ENCODE measurements at places on chromosomes 1 and 21. TPM values are rescaled to one million over a fixed set of nuclear protein-coding genes. Genes with fewer than 3 reads are reported as not detected.

DNA sequence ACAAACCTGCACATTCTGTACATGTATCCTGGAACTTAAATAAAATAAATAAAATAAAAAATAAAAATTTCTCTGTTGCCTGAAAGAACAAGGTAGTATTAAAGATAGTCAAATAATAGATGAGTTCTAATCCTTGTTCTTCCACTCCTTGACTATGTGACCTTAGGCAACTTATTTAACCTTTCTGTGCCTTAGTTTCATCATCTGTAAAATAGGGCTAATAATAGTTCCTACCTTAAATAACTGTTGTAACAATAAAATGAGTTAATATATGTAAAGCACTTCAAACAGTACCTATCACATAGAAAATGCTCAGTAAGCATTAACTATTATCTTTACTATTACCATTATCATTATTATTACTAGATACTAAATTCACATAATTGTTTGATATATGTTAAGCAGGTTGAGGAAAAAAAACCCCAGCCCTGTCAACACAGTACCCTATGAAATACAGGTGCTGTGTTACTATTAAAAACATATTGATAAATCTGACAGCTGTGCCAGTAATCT is 23.1 kb downstream of the SASS6 start:
- DNase-seq, result no peak

GRCh38 chr1:214967865-214968575 is 114.5 kb upstream of the KCNK2 start:
- DNase-seq, result no peak

DNA sequence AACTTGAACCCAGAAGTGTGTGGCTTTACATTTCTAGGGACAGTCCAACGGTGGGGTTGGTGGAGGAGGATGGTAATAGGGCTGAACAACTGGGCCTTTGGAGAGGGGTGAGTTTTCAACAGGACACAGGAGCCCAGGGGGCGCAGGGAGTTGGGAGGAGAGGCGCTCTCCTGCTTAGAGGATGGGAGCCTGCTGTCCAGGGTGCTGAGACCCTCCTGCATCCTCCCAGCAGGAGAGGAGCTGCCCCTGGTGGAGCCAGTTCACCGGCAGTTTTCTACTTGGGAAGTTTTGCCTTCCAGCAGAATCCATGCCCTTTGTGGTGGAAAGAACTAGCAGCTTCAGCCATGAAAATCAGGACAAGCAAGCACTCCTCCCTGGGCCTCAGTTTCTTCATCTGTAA is 8.6 kb downstream of the KCNC4 start:
- DNase-seq, result no peak

DNA sequence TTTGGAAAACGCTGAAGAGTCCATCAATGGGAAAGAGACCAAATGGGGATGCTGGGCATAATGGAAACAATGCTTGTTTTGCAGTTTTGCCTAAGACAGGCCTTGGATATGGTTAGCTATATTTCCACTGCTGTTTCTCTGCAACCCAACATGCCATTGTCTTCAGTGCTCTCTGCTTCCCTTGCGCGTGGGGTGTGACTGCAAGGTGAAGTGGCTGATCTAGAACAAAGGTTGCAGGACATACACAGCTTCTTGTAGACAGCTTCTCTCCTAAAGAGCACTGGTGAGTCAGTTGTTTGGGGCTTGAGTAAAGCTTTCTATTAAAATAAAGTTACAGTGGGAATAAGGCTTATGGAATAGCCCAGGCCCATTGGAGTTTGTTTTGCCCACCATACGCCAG is 33.0 kb downstream of the RUNX1 start:
- no peak for DNase-seq

SLC9C2 gene
- not detected for total RNA-seq

DNA sequence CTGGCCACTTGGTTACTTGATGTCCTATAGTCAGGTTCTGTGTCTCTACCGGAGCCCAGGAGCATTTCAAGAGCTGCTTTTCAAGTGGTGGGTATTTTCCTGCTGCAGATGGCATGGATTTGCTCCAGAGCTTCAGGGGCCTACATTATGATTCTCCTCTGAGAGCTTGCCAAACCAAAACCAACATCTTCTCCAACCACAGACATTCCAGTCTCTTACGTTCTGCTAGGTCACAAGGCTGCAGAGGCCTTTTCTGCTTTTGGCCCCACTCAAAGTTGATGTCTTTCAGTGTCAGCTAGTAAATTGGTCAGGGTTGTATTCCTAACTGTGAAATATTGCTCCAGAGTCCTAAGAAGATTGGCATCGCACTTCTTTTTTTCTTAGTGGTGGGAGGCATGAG is 14.7 kb upstream of the AQP10 start:
- no peak for DNase-seq

S100A14 gene
- 0.51 TPM for total RNA-seq

DNA sequence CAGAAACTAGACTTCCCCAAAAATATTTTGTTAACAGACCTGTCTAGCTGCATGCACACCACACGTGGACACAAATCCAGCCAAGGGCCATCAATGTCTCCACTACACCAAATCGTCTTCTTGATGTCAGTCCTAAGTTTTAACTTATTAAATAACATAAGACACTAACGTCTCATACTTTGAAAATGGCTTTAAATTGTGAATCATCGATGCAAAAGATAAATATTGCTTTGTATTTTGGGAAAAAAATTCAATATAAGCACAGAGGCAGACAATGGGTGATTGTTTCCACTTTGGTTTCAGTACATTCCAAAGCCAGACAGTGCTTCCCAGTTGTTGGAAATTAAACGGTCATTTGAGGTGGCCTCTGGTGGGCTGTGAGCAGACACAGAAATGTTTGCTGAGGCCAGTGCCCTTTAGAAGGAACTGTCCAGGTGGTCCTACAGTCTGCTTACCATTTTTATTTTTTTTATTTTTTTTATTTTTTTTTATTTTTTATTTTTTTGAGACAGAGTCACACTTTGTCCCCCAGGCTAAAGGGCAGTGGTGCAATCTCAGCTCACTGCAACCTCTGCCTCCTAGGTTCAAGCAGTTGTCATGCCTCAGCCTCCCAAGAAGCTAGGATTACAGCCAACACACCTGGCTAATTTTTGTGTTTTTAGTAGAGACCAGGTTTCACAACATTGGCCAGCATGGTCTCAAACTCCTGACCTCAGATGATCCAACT is 1.8 kb upstream of the KIAA2013 start:
- peak; percentile 37 for DNase-seq

GRCh38 chr1:248847181-248847955 is 9.3 kb downstream of the ZNF672 start:
- DNase-seq, result no peak

- DNase-seq, result no peak
Observed at GRCh38 chr1:221663321-221663720, 78.6 kb downstream of the DUSP10 start.

IPP gene
- 5.3 TPM for total RNA-seq

DNA sequence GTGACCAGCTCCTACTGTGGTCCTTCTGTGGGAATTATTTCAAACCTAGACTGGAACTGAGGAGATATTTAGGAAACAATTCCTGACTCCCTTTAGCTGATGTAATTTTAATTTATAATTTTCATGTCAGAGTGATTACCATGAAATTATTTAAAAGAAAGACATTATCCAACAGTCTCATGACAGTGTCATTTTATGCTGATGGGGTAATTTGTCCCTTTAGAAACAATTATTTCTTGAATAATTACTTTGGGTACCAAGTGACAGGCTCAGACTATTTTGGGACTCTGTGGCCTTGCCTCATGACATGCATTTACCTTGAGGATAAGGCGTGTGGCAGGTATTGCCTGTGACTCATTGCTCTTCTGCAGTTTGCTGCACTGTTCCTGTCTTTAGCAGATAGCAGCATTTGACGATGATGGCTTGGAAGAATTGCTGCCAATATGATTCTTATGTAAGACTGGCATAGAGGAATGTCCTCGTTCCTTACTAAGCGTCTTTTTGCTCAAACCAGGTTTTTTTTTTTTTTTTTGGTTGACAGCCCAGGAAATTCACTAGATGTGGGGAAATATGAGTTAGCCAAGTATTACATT is 206.0 kb upstream of the HMCN1 start:
- no peak for DNase-seq

- DNase-seq, result no peak
Observed at GRCh38 chr1:6987940-6988339, 202.7 kb downstream of the CAMTA1 start.

- DNase-seq, result no peak
Observed at GRCh38 chr1:110161165-110161564, 10.9 kb downstream of the SLC6A17 start.

- no peak for DNase-seq
Observed at GRCh38 chr1:88985692-88986091, 6.7 kb downstream of the KYAT3 start.

- DNase-seq, result no peak
Observed at GRCh38 chr1:194533641-194534040, 1347.2 kb upstream of the B3GALT2 start.

MCOLN2 gene
- not detected for total RNA-seq

SPRR2E gene
- total RNA-seq, result not detected

DNA sequence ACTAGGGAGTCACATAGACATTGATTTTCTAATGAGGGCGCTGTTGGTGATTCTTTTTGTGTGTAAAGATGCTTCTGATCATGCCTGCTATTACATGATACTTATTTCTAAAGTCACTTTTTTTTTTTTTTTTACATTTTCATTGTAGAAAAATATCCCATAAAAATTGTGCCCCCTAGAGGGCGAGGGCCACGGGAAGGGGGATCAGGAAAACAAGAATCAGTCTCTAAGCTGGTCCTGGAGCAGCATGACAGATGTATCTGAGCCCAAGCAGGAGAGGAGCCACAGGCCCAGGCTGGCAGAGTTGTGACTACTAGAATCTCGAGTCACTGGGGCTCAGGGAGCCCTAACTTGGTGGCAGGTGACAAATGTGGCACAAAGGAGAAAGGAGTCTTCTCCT is 28.1 kb downstream of the ZSCAN20 start:
- no peak for DNase-seq

GRCh38 chr1:9558271-9558945 is 19.1 kb downstream of the SLC25A33 start:
- no peak for DNase-seq

DNA sequence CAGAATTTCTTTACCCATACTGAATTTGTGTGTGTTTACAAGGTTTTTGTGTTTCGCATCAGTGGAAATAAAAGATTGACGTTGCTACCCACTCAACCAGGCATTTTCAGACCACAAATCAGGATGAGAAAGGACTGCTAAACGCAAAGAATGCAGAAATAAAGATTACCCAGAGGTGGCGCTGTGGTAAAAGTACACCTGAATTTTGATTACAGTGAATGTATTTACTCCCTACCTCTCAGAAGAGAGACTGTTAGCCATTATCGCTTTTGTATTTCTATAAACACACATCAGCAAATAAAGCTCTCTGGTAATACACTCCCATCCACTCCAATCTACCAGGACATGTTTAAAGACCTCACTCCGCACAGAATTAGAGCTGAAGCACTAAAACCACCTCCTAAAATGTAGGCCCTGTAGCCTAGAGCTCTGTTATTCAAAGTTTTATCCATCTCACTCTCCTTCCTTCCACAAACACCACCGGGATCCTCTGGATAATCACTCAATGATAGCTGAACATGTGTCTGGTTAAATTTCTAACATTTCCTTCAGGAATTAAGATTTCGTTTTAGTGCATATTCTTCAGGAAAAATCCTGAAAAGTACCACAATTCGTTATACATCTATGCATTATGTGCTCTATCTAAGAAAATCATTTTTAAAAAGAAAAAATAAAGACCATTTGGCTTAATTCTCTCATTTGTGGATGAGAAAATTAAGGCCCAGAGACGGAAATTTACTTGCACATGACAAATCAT is 2.5 kb upstream of the LMO4 start:
- DNase-seq, result peak; percentile 51

GRCh38 chr1:980137-980571 is 1.7 kb downstream of the PERM1 start:
- no peak for DNase-seq

DNA sequence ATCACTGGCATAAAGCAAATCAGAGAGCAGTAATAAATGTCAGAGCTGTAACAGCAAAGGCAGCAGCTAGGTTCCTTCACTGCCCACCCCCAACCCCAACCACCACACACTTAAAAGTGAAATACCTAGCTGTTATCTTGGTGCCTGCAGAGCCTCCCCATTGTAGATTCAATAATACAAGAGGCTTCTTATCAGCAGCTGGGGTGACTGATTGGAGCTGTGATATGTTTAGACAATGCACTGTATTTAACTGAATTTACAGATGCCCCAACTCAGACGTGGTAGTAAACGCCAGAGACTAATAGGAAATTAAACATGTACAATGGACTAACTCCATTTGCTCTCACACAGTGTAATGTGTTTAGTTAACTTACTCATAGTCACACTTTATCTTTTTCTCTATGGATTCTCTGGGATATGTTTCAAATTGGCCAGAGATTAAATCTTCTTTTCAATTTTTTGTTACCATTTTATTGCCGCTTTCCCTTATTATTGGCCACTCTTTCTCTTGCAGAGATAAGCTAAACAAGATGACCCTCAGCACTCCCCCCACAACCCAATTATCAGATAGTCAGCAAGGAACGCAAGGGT is 117.1 kb downstream of the ESRRG start:
- DNase-seq, result no peak

TTC22 gene
- not detected for total RNA-seq

DNA sequence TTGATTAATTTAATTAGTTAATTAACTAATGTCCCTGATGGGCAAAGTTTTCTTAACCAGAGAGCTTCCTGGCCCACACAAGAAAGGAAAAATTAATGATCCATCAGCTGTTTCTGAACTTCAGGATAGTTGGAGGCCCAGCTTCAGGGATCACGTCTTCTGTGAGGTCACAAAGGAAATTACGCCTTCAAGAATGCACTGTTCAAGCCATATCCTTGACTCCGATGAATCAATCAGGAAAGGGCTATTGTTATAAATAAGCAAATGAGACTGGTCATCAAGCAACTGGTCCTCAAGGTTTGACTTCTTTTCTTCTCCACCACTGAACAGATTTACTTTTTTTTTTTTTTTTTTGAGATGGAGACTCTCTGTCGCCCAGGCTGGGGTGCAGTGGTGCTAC is 40.6 kb downstream of the TCP10L start:
- DNase-seq, result no peak
